Tibial nerve (tissue), 4 donors: ENCODE measurements at places on chromosomes 6 and 20. TPM values are rescaled to one million over a fixed set of nuclear protein-coding genes. Genes with fewer than 3 reads are reported as not detected.
A peak's percentile ranks its signal among the peaks of the same experiment; 100 is the strongest.

SLCO4A1 gene
- 29.1 TPM for total RNA-seq

DLL1 gene
- total RNA-seq: 7.9 TPM

ZC3H12D gene
- total RNA-seq: 1.6 TPM

PKIB gene
- total RNA-seq: 2.0 TPM

COL19A1 gene
- 0.42 TPM for total RNA-seq

DNA sequence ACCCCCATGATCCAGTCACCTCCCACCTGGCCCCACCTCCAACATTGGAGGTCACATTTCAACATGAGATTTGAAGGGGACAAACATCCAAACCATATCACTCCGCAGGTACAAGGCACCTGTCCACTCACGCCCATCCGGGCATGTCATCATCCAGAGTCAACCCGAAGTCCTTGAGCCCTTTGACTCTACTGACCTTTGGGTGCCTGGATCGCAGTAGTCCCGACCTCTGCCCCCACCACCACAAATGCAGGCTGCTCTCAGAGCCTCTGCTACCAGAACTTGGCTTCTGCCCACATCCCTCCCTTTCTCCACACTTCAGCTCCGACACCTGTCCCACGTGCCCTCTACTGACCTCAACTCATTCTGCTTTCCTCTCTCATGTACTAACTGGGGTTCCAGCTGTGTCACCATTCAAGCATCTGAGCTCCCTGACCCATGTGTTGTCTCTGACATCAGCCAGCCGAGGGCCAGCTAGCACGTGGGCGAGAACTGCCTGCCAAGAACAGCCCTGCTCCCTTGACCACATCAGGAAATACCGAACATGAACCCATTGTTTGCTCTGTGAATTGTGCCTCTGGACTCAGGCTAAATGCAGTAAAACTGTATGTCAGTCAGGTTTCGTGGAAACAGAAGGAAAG is 498.3 kb upstream of the SULF2 start:
- peak; percentile 33 for DNase-seq

DNA sequence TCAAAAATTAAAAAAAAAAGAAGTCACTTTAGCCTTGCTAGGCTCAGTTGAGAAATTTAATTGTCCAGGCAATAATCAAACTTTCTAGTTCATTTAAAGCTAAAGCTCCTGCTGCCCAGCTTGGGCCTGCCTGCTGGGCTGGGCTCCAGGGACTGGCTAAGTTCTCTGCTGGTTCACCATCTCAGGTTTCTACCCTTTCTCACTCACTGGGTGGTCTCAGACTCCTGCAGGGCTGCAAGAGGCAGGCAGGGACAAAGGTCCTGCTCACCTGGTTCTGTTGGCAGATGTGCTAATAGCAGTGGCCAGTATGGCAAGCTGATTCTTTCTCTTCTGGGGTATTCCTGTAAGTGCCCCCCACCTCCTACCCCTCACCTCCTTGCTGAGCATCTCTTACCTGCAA is 21.2 kb upstream of the RTF2 start:
- no peak for DNase-seq

DNA sequence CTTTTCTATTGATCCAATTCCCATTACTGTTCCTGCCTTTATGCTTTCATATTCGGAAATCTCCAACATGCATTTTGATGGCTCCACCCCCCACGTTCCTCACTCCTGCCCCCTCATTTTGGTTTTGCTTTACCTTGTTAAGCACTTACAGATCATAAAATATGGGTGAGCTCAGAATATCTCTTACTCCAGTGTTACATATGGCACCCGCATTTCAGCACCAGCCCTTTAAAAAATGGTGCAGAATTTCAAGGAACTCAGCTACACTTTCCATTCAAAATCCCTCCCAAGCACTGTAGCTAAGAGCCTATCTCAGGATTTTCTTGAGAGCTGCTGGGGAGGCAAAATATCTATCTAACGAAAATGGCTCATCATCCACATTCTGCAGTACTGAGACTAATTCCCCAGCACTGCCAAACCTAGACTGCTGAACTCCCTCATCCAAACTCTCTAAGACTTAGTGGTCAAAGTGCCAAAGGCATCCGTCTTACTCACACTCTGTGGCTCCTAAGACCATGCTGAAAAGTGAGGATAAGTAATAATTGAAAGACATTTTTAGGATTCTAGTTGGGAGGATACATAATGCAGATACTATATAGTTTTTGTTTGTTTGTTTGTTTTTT is 7.8 kb downstream of the SGK1 start:
- DNase-seq: no peak

DNA sequence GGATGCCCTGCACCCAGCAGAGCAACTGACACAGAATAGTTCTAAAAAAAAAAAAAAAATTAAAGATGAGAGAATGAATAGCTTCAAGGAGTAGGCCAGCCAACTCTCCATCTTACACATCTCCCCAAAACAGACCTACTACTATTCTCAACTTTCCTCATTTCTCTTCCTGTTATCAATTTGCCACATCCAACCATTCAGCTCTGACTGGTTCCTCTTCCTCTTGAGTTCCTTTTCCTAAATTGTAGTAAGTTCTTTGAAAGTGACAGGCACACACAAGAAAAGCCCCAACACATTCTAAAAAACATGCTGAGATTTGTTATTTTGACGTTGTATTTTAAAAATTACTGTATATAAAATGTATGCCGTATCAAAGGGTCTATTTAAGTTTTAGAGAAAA is 117.2 kb downstream of the PDSS2 start:
- no peak for DNase-seq

GRCh38 chr20:23079016-23079351 is 7.1 kb downstream of the CD93 start:
- DNase-seq: no peak

DNA sequence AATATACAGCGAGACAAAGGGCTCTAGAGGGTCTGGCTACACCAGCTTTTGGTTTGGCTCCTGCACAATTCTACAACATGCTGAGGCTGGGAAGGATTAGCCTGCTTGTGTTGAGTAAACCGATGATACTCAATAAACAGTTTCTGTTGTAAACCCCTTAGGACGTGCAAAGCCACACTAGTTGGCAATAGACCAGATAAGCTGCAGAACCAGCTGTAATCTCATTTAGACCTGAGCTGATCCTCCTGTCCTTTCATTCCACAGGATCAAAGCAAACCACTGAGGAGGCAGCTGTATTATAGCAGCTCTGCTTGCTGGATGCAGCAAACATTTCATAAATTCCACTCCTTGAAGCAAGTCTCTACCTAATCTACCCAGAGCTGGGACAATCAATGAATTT is 79.7 kb downstream of the MMS22L start:
- DNase-seq: no peak

- no peak for DNase-seq
Observed at GRCh38 chr6:144338951-144339700, 54.0 kb downstream of the UTRN start.

DNA sequence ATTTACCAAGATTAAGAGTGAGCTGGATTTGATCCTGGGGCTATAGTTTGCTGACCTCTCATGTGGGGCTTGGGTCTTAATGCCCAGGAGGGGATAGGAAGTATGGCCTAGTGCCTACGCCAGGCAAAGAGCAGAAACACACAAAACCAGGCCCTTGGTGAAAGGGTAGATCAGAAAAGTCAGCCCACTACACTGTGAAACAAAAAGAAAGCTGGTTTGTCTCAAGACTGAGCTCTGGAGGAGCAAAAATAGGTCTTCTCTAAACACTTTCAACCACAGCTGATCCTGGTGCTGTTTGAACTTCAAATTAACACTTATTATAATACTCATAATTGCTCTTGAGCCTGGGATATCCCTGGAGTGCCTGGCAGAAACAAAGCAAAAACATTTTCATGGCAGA is 75.1 kb upstream of the MAP7 start:
- no peak for DNase-seq

- DNase-seq: no peak
Observed at GRCh38 chr6:138527411-138528088, 28.3 kb upstream of the NHSL1 start.

DNA sequence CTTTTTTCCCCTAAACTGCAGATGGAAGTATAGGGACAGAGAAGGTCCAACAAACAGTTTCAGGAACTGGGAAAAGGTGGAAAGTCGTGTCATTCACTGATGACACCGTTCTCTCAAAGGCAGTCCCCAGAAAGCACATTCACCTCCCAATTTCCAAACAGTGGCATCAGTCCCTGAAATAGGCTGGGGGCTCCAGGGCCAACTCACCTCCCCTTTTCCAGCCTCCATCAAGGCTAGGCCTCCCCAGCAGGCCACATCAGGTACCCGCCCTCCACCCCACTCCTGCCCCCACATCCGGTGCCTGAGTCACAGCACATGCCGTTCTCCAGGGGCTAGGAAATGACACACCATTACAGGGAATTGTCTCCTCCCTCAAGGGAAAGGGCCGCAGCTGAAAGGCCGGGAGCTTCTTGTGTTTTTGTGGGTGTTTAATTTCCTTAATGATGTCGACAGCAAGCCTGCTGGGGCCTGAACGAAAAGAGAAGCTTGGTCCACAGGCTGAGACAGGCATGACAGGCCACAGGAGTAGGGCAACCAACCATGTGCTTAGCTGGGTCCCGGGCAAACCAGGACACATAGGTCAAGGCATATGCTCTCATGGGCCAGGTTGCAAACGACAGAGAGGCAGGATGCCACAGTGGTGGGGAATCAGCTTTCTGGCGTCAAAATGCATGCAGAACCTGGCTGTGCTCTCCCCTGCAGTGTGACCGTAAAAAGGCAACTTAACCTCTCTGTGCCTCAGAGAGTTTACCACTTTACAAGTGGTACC is 39.2 kb downstream of the ZMYND8 start:
- DNase-seq: peak; percentile 56

- DNase-seq: no peak
Observed at GRCh38 chr6:162999575-163000285, 272.0 kb downstream of the PACRG start.

- DNase-seq: no peak
Observed at GRCh38 chr6:143150281-143150680, 89.6 kb downstream of the AIG1 start.
